ENCODE measurements at places on chromosomes 16 and 17.

DNA sequence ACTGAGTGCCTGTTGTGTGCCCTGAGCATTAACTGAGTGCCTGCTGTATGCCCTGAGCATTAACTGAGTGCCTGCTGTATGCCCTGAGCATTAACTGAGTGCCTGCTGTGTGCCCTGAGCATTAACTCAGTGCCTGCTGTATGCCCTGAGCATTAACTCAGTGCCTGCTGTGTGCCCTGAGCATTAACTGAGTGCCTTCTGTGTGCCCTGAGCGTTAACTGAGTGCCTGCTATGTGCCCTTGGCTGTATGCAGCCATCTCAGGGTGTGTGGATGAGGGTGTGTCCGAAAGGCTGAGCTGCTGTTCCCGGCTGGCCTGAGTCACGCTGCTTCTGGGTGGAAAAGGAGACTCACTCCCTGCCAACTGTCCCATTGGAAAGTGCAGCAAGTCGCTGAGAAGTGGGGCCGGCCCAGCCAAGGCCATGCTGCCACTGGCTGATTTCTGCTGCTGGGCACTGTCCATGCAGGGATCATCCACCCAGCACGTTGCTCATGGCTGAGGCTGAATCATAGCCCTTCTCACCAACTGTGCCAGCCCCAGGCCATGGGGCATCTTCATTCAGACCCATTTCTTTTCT, 113.8 kb downstream of the OR1D5 start:
- DNase-seq, result no peak

GRCh38 chr17:45579529-45580495, 89.3 kb upstream of the PLEKHM1 start:
- DNase-seq, result no peak

GRCh38 chr16:84599521-84600202, 18.2 kb downstream of the COTL1 start:
- no peak for DNase-seq

GRCh38 chr17:71472809-71473789, 647.7 kb upstream of the SOX9 start:
- no peak for DNase-seq

- DNase-seq, result no peak
Observed at GRCh38 chr16:7303660-7304200, 28.9 kb upstream of the RBFOX1 start.

GRCh38 chr16:55499951-55500529, 8.8 kb upstream of the LPCAT2 start:
- no peak for DNase-seq

- no peak for DNase-seq
Observed at GRCh38 chr16:70708366-70709246, 22.8 kb upstream of the MTSS2 start.

DNA sequence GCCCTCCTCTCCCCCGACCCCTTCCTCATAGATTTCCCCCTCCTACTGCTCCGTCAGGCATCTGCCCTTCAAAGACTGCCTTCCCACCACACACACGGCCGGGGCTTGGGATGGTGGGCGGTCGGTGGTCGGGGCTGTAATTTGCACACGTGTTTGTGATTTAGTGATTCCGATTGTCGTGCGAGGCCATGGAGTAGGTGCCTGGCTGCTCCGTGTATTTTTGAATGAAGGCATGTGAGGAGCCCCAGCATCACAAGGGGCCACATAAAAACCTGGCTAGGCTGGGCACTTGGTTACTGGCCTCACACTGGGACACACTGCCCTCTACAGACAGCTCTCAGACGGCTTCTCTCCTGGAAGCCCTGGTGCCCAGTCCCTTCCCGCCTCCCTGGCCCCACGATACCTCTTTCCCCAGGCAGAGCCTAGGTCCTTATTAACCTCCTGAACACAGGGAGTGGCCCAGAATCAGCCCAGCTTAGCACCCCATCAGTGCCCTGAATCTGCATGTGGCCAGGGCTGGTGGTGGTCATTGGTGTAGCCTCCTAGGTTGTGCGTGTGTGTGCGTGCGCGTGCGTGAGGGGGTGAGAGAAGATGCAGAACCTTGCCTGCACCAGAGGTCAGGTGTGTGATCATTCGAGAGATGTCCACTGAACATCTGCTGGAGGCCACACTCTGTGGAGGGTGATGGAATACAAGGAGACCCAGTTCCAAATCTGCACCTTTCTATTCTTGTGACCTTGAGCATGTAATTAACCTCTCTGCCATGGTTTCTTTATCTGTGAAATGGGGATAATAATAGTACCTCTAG, 1.3 kb upstream of the SOCS1 start:
- peak; percentile 84 for DNase-seq

- no peak for DNase-seq
Observed at GRCh38 chr16:52384378-52384777, 162.6 kb downstream of the TOX3 start.

DNA sequence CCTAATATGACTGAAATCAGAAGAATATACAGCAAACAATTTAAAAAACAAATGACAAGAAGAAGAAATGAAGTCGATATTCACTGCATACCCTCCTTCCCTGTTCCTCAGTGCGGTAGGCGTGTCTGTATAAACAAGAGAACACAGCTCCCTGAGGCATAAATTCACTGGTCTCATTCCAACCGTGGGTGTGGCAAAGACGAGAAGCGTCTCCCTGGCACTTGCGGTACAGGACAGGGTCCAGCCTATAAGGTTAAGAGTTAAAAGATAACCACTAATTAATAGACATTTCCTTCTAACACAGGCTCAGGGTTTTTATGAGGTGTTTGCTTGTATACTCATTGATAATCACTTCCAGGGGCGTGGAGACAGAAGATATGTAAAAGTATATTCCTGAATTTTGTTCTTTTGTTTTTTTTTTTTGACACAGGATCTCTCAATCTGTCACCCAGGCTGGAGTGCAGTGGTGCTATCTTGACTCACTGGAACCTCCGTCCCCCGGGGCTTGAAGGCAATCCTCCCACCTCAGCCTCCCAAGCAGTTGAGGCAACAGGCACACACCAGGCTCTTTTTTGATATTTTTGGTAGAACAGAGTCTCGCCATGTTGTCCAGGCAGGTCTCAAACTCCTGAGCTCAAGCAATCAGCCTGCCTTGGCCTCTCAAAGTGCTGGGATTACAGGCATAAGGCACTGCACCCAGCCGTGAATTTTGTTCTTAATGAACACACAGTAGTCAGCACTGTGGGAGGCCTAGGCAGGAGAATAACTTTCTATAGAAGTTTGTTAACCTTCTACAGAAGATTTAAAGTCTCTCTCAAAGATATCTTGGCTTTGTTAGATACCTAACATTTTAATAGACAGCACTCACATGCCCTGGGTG, 59.1 kb upstream of the CLEC18B start:
- DNase-seq, result peak; percentile 81

GRCh38 chr17:27545562-27546229, 85.3 kb upstream of the LGALS9 start:
- no peak for DNase-seq

DNA sequence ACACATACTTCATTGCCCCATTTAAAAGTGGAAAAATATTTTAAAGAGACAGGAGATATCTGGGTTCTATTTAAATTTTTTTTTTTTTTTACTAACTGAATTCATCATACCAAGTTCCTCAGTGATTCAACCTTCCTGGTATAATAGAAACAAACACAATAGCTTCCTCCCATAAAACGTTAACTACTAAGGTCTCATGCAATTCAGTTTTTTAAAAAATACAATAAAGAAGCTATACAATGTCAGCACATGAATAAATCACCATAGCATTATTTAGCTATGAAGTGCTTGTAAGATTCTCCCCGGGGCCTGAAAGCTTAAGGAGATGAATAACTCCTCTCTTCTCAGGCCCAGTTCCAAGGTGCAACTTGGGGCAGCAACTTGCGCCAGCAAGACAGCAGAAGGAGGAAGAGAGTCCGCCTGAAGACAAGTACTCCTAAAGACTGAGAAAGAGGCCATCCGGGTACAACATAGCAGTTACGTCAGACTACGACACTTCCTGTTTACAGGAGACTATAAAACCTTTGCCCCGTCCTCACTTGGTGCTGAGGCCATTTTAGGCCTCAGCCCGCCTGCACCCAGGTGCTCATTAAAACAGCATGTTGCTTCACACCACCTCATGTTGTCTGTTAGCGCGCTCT, 81.5 kb downstream of the MYO1D start:
- peak; percentile 70 for DNase-seq

DNA sequence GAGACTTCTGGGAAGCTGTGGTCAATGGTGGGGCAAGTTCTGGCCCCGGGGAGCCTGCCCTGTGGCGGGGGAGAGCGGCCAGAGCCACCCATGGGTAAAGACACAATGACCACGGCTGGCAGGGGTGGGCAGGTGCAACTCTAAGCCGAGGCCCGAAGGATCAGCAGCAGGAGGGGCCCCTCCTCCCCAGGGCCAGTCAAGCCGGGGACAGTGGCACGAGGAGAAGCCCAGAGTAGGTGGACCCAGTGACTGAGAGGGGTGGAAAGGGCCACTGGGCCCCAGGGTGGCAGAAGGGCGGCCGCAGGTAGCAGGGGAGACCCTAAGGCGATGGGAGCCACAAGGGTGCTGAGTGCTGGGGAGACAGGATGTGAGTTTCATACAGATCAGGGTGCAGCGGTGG, 17.7 kb downstream of the TMEM204 start:
- no peak for DNase-seq

- DNase-seq, result no peak
Observed at GRCh38 chr16:79912592-79913310, 312.2 kb upstream of the MAF start.

- DNase-seq, result no peak
Observed at GRCh38 chr16:60907645-60908044, 1128.6 kb downstream of the CDH8 start.

GRCh38 chr16:5066511-5066910, 755 bp upstream of the C16orf89 start:
- no peak for DNase-seq

DNA sequence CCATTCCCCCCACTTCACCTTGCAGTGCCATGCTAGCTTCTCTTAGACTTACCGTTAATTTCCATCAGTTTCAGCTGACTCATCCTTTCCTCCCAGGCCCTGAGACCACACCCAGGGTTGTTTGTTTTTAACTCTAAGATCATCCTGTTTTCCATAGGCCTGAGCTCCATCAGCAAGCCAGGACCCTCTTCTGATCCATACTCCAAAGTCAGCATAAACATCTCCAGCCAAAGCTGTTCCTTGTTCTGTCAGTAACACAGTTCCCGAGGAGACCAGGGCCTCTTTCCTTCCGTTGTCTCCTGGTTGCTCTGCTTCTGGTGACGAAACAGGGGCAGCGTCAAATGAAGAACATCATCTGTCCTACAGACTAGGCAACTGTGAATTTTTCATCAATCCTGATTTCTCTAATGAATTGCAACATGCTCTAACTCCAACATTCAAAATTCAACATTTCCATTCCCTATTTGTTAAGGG, 83.8 kb upstream of the HNF1B start:
- no peak for DNase-seq

DNA sequence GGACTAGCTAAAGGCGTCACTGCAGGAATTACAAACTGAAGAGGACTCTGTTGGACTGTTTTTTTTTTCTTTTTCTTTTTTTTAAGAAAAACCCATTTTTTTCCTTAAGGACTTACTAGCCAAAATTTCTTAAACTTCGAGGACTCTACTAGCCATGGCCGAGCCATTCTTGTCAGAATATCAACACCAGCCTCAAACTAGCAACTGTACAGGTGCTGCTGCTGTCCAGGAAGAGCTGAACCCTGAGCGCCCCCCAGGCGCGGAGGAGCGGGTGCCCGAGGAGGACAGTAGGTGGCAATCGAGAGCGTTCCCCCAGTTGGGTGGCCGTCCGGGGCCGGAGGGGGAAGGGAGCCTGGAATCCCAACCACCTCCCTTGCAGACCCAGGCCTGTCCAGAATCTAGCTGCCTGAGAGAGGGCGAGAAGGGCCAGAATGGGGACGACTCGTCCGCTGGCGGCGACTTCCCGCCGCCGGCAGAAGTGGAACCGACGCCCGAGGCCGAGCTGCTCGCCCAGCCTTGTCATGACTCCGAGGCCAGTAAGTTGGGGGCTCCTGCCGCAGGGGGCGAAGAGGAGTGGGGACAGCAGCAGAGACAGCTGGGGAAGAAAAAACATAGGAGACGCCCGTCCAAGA, 878 bp downstream of the HEXIM1 start:
- DNase-seq, result peak; percentile 90

- DNase-seq, result no peak
Observed at GRCh38 chr17:61489719-61490490, 37.7 kb downstream of the TBX4 start.

DNA sequence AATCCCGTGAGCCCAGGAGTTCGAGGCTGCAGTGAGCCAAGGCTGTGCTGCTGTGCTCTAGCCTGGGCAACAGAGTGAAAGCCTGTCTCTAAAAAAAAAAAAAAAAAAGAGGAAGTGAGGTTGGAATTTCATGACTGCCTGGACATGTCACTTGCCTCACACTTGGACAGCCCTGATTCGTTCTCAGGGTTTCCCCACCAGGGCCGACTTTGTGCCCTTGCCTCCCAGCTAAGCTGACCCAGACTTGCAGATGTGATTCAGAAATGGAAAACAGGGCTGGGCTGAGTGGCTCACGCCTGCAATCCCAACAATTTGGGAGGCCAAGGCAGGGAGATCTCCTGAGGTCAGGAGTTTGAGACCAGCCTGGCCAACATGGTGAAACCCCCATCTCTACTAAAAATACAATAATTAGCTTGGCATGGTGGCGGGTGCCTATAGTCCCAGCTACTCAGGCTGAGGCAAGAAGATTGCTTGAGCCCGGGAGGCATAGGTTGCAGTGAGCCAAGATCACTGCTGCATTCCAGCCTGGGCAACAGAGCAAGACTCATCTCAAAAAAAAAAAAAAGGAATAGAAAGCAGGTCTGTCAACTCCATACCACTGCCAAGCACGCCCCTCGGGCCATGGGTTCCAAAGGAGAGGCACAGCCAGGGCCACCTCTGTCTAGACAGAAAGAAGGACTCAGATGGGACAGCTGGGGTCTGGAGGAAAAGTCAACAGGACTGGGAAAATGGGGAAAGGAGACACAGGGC, 46.9 kb downstream of the SOCS1 start:
- no peak for DNase-seq

DNA sequence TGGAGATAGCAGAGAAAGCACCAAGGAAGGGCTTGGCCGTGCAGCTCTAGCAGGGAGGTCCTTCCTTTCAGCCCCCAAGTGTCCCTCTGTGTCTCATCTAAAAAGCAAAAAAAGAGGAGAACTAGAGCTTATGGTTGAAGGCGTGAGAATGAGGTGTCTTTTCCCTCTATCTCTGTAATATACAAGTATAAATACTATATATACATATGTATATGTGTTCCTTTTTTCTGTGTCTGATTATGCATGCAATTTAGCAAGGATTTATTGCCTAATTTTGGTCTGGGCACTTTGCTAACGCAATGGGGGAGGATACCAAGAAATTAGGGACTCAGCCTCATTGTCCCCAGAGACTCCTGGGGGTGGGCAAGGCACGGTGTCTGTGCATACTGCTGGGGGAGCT, 90.2 kb upstream of the CCL2 start:
- no peak for DNase-seq

DNA sequence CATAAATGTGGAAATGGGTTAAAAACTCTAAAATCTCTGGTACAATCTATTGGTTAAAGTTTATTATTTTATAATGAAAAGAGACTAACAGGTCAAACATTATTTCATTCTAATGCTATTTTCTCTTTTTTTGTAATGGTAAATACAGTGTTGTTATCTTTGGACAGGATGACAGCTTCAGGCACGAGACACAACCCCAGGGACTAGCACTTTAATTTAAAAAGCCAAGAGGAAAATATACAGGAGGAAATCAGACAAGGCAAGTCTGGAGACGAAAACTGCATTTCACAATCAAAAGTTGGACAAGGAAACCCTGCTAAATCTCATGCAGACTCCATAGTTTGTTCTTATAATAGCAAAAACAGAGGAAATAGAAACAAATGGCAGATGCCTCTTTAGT, 589.1 kb upstream of the CDH8 start:
- DNase-seq, result peak; percentile 74

Data from HAP-1 (cell line).